ENCODE measurements at places on chromosomes 5 and 9. TPM values are rescaled to one million over a fixed set of nuclear protein-coding genes. Genes with fewer than 3 reads are reported as not detected.

DNA sequence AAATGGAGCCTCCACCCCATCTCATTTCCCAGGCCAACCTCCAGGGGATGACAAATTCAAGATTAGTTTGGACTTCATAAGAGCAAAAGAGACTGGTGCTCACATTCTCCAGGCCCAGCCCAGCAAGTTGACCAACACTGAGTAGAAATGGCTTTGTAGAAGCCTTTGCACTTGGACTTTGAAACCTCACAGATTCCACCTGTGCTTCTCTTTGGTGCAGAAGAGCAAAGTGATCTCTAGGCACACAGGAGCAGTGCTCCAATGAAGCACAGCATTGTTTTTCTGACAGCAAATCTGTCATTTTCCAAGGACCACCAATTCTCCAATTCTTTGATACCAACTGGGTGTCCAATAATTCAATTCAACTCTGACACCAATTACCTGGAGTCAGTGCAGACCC, 17.1 kb upstream of the RNF145 start:
- H3K27me3 ChIP-seq: no peaks in the 10 kb centered on the region
- H3K4me3 ChIP-seq: no peak overlapping the region
- no peaks in the 10 kb centered on the region for H3K4me1 ChIP-seq
- no peak for DNase-seq

DNA sequence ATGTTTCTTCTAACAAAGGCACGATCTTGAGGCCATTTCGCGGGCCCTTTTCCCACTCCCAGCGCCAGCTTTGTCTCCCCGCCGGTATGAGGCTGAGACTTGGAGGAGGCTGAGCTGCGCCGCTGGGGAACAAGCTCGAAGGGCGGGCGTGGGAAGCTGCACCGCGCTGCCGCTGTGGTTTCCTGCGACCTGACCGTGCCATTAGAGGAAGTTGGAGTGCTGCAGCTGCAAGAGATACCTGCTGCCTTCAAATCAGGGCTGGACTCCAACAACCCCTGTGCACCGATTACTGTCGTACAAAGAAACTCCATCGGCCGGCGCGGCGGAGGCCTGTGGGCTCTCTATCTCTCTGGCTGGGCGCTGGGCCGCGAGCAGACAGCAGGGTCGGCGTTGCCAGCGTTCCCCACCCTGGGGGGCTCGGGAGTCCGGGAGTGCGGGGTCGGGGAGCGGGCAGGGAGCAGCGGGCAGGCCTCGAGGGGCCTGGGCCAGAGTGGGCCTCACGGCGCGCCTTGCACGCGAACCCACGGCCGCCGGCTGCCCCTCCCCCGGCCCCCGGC, 1.3 kb upstream of the ERBIN start:
- no peaks in the 10 kb centered on the region for H3K36me3 ChIP-seq
- H3K4me1 ChIP-seq: peaks cover 19% of the 10 kb centered on the region
- peak overlapping the region; percentile 87 for H3K27ac ChIP-seq

GRCh38 chr9:76905791-76906646, at the start of gene PRUNE2:
TSS of gene PRUNE2 (minus strand) at chr9:76906114. CDS start at chr9:76905963, 151 bp downstream.
- H3K27me3 ChIP-seq: peaks cover 47% of the 10 kb centered on the region
- H3K27ac ChIP-seq: no peak within 1 kb of the TSS
- H3K4me1 ChIP-seq: no peaks in the 10 kb centered on the region
- DNase-seq: peak; percentile 56
- no peaks in the 10 kb centered on the region for H3K36me3 ChIP-seq

GRCh38 chr9:127114606-127115005, 7.8 kb downstream of the ANGPTL2 start:
- peaks cover 2% of the 10 kb centered on the region for H3K27me3 ChIP-seq
- H3K27ac ChIP-seq: no peak overlapping the region
- no peak overlapping the region for H3K4me3 ChIP-seq
- H3K36me3 ChIP-seq: no peaks in the 10 kb centered on the region
- DNase-seq: no peak

DNA sequence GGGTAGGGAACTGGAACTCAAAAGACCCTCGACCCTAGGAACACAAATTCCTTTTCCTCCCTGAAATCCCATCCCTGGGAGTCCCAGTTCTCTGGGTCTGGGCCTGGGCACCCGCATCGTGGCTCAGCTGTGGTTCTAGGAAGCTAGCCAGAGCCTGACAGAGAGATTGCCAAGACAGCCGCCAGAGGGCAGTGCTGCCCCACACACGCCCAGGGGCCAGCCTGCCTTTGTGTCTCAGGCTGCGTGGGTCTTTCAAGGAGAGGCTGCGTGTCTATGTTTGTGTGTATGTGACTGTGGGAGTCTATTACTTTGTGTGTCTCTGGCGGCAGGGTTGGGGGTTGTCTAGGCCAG, 32.0 kb upstream of the TTLL11 start:
- DNase-seq: peak; percentile 84
- peaks cover 39% of the 10 kb centered on the region for H3K27me3 ChIP-seq
- no peak overlapping the region for H3K27ac ChIP-seq

- peaks cover 39% of the 10 kb centered on the region for H3K36me3 ChIP-seq
- no peak for DNase-seq
- no peak overlapping the region for H3K27ac ChIP-seq
- H3K27me3 ChIP-seq: no peaks in the 10 kb centered on the region
- H3K4me1 ChIP-seq: peaks cover 18% of the 10 kb centered on the region
- no peak overlapping the region for H3K4me3 ChIP-seq
Observed at GRCh38 chr5:1338506-1339070, 6.3 kb downstream of the CLPTM1L start.

DNA sequence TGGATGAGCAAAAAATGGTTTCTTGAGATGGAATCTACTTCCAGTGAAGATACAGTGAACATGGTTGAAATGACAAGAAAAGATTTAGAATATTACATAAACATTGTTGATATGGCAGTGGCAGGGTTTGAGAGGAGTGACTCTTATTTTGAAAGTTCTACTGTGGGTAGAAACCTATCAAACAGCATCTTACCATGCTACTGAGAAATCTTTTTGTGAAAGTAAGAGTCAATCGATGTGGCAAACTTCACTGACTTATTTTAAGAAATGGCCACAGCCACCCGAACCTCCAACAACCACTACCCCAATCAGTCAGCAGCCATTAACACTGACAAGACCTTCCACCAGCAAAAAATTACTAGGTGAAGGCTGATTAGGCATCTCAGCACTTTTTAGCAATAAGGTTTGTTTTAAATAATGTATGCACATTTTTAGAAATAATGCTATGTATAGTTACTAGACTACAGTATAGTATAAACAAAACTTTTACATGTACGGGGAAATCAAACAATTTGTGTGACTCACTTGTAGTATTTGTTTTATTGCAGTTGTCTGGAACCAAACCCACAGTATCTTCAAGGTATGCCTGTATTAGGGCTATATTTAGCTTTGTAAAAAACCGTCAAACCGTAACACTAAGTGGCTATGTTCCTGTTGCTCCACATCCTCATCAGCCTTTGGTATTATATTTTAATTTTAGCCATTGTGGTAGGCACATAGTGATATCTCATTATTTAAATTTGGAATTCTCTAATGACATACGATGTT, 30.6 kb upstream of the ADAMTS6 start:
- no peak overlapping the region for H3K27ac ChIP-seq
- H3K4me1 ChIP-seq: no peaks in the 10 kb centered on the region
- no peak for DNase-seq
- H3K27me3 ChIP-seq: no peaks in the 10 kb centered on the region

DNA sequence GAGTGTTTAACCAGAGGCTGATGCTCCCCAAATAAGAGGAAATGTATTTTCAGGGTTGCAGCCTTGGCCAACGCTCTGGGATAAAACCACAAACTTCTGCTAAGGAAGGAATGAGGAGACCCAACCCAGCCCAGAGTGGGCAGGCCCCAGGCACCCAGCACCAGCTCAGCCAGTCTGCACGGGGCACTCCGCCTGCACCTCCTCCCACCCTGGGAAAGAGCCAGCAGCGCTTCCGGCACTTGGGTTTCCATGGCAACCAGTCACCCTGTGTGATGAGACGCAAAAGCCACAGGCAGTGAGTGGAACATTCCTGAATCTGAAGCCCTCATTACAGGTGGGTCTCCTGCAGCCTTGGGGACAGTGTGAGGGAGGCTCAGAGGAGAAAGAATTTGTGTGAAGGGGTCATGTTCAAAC, 85.2 kb upstream of the ZBTB43 start:
- H3K27ac ChIP-seq: peak overlapping the region; percentile 87
- peaks cover 43% of the 10 kb centered on the region for H3K4me1 ChIP-seq
- no peaks in the 10 kb centered on the region for H3K27me3 ChIP-seq
- no peaks in the 10 kb centered on the region for H3K36me3 ChIP-seq
- peak overlapping the region; percentile 0 for H3K4me3 ChIP-seq
- peak; percentile 90 for DNase-seq

DNA sequence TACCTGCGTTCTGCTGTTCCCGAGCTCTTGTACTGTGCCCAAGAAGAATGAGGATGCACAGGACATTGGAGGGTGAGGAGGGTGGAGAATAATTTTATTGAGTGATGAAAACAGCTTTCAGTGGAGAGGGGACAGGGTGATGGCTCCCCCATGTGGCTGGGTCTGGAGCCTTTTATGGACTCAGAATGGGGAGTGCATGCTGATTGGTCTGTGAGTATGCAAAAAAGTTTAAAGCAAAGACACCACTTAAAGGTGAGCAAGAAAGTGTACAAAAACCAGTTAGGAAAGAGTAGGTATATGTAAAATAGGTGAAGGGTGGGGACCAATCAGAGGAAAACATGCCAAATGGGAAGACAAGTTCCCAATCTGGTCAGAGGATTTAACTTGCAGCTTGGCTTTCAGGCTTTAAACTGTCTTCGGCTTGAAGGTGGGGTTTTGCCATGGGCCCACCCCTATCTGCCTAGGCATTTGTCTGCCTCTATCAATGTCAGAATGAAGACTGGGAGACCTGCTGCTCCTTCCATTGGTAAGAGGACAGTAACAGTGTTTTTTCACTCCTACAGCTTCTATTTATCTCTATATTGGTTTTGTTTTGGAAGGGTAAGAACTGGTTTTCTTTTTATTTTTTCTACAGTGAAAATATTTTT, 118.0 kb upstream of the RAI14 start:
- peaks cover 22% of the 10 kb centered on the region for H3K27me3 ChIP-seq
- no peak overlapping the region for H3K4me3 ChIP-seq
- no peak overlapping the region for H3K27ac ChIP-seq
- peaks cover 18% of the 10 kb centered on the region for H3K4me1 ChIP-seq
- H3K36me3 ChIP-seq: no peaks in the 10 kb centered on the region
- no peak for DNase-seq

DNA sequence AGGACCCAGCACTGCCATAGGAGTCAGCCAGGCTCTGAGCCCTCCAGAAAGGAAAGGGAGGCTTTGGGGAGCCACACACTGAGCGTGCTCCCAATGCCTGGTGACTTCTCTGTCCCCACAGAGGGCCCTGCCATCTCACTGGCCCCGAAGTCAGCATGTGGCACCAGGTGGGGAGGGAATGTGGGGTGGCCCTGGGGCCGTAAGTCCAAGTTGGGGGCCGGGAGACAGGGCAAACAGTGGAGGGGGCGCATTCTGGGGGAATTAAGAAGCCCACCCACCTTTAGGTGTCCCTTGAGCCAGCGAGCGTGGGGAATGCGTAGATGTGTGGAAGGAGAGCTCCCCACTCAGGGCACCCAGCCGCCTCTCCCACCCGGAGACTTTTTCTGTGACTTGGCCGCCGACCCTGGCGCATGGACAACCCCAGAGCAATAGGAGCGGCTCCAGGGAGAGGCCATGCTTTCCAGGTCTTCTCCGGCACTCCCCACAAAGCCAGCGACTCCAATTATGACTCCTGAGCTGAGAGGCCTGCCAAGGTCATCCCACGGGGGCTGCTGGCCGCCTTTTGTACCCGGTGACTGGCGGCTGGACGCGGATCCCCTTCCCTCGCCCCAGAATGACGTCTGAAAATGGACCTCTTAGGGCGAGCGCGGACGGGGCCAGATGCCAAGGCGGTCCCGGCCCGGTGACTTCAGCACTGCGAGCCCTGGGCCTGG, 9.8 kb downstream of the IRX1 start:
- no peak for DNase-seq
- H3K36me3 ChIP-seq: peaks cover 1% of the 10 kb centered on the region
- H3K4me1 ChIP-seq: peaks cover 4% of the 10 kb centered on the region
- peaks cover 58% of the 10 kb centered on the region for H3K27me3 ChIP-seq
- H3K27ac ChIP-seq: no peak overlapping the region

DNA sequence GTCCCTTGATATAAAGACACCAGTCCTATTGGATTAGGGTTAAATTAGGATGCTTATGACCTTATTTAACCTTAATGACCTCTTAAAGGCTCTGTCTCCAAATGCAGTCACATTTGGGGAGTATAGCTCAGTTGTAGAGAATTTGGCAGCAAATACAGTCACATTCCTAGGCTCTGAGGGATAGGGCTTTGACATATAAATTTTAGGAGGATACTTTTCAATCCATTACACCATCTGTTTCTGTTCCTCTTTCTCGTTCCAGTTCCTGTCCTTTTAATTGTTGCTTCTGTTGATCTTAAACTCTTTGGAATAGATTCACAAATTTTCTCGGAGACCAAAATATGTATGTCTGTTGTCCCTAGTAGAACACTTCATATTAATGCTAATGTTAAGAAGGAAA, 390.0 kb upstream of the PCSK5 start:
- no peak for DNase-seq
- no peaks in the 10 kb centered on the region for H3K36me3 ChIP-seq
- H3K27me3 ChIP-seq: peaks cover 2% of the 10 kb centered on the region
- H3K27ac ChIP-seq: no peak overlapping the region

DNA sequence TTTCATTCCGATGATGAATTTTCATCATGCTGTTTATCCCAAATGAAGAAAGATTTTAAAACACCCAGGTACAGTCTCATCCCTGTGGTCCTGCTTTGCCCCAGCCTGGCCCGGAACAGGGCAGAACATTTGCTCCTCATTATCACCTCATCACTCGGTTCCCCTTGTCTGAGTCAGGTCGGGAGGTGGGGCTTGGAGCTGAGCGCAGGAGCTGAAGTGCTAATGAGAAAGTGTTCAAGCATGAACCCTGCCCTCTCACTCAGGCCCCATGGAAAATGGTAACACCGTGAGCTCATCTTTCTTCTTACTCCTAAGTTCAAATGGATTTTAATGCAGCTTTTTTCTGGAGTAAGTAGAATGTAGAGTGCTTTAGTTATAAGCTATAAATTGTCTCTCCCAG, 466.2 kb downstream of the KDM4C start:
- no peak overlapping the region for H3K27ac ChIP-seq
- peaks cover 22% of the 10 kb centered on the region for H3K4me1 ChIP-seq
- peaks cover 2% of the 10 kb centered on the region for H3K27me3 ChIP-seq
- H3K36me3 ChIP-seq: peaks cover 2% of the 10 kb centered on the region
- no peak overlapping the region for H3K4me3 ChIP-seq
- DNase-seq: no peak

PDE6A gene
- total RNA-seq: not detected

ADAMTSL2 gene
- 0.25 TPM for total RNA-seq

MZB1 gene
- total RNA-seq: 14.4 TPM

MBLAC2 gene
- total RNA-seq: 4.9 TPM

OTP gene
- not detected for total RNA-seq

RBM18 gene
- total RNA-seq: 28.6 TPM

SHISAL2B gene
- not detected for total RNA-seq
